Activated CD4-positive, alpha-beta T cell treated with anti-CD3 and anti-CD28 coated beads, Interleukin-2, amount 50 U/mL, for 1 hour (primary cell): ENCODE measurements at places on chromosomes 1 and 21.

DNA sequence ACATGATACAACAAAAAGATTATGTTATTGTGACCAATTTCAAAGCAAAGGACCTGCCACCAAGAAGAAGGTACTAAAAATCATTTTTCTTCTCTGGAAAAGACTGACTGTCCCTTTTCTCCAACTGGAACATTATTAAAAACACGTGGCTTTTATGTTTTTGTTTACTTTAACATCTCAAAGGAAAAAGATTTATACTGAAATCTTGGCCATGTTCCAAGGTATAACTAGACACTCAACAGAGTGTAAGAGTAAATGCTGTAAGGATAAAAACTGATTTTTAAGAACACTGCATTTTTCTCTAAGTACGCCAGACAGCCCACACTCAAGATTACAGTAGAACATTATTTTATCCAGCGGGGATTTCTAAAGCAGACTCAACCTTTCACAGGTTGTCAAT, 62.1 kb downstream of the BRWD1 start:
- no peak for DNase-seq

- no peak for DNase-seq
These were observed 73.5 kb downstream of the CHODL start for GRCh38 chr21:18318156-18318555.

- DNase-seq = no peak
These were observed 9.3 kb downstream of the RAB4A start for GRCh38 chr1:229280037-229280828.

- no peak for DNase-seq
These were observed 316.5 kb upstream of the USP24 start for GRCh38 chr1:55531644-55532043.

DNA sequence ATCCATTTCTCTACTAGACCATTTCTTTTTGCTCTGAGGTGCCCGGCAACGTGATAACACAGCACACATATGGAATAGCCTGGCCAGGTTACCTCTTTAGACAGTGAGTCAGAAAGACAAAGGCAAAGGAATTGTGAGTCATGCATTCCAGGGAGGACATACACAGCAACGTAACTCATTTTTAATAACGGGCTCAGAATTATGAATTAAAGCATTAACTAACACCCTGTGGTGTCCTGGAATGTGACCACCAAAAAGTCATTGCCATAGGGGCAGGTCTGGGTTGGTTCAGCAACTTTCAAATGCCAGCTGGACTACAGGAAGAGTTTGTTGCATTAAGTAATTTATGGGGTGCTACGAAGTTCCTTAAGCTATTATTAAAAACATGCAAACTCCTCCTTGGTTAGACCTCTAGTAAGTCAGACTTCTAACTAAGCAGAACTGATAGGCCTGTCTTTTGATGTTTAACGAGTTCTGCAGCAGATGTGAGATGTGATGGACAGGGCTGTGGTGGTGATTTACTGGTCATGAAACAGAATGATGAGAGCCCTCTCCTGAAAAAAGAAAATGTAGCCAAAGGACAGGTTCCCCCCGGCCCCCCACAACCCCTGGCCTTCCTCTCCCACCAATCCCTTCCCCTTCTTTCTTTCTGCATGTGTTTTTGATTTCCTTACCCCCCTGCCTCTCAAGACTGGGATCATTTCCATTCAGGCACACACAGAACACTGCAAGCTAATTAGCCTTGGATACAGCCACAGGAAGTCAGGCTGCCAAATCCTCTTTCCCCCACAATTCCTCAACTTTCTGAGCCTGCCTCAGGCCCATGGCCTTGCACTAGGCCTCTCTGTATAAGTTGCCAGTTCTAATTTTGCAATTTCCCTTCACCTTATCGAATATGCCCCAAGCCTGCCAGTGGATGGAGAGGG, 88.9 kb upstream of the HAO2 start:
- DNase-seq = no peak

- no peak for DNase-seq
These were observed 35.5 kb upstream of the DENND1B start for GRCh38 chr1:197810812-197811211.

DNA sequence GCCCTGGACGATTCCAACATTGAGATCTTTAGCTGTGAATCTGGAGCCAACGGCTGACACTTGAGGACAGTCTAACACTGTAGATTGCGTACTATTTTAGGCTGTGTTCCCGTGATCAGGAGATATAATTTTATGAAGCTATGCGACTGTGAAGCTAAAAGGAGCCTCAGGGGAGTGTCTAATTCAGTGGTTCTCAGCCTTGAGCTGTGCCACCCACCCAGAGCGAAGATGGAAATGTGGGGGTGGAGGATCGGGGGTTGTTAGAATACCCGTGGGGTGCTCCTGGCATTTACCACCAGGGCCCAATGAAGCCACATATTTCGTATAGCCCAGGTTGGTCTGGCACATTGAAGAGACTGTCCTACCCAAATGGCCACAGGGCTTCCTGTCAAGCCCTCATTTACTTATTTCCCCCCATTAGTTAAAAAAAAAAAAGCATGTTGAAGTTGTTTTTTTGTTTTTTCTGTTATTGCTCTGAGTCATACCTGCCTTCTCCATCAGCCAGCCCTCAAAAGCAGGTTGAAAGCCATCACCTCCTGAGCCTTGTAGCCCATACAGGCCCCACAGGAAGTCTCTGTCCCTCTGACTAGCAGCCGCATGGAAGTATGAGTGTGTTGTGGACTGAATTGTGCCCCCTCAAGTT, 141.7 kb downstream of the GALNT2 start:
- no peak for DNase-seq

- no peak for DNase-seq
These were observed 128.4 kb downstream of the S1PR1 start for GRCh38 chr1:101365186-101365585.

- DNase-seq = no peak
These were observed 149.1 kb downstream of the OLFM3 start for GRCh38 chr1:101847626-101848025.

DNA sequence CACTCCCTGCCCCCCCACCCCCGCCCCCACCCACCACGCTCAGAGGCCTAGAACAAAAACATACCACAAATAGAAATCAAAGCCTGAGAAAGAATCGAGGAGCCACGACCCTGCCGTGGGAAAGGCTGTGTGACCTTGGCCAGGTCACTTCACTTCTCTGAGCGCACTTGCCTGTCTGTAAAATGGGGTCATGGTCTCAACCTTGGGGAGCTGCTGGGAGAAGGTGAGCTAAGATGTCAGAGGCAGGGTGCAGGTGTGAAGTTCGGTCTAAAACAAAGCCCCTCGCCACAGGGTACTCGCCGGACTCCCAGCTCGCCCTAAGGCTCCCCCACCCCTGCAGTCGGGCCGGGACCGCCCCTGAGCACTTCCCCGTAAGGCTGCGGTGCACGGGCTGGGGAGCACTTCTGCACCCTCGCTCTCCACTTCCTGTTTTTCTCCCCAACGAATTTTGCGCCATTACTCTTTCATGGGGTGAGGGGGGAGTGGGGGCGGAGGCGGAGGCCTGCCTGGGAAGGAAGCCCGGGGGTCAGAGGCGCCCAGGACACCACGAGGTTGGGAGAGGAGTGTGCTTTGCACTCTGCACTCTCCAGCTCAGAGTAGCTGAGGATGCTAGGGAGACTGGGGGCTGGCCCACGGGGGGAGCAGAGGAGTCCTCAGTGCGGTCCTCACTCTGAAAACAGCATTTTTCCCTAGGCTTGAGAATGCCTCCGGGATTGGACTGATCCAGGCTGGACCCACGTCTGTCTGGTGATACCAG, 21.9 kb upstream of the PIK3CD start:
- peak; percentile 62 for DNase-seq

DNA sequence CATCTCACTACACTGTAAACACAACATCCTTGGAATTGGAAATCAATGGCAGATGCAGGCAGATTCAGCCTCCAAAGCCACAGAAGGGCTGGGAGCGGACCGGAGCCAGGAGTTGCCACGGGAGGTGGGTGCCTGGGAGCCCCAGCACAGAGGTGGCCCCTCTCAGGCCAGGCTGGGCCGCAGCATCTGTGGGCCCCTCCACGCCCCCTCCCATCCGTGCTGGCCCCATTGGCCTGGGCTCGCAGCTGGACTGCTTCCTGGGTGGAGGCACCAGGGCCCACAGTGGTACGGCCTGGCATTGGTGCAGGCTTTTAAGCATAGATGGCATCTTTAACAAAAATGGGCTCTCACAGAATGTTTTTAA, 64.2 kb downstream of the SLX9 start:
- DNase-seq = no peak

- DNase-seq = no peak
These were observed 115.8 kb upstream of the ZRANB2 start for GRCh38 chr1:71196685-71197084.

GRCh38 chr1:63774617-63775417, 1.0 kb downstream of the ROR1 start:
- DNase-seq = no peak

GRCh38 chr1:204075139-204075521, 2.2 kb downstream of the SOX13 start:
- no peak for DNase-seq

- no peak for DNase-seq
These were observed 22.6 kb downstream of the C1orf116 start for GRCh38 chr1:207009945-207010344.

DNA sequence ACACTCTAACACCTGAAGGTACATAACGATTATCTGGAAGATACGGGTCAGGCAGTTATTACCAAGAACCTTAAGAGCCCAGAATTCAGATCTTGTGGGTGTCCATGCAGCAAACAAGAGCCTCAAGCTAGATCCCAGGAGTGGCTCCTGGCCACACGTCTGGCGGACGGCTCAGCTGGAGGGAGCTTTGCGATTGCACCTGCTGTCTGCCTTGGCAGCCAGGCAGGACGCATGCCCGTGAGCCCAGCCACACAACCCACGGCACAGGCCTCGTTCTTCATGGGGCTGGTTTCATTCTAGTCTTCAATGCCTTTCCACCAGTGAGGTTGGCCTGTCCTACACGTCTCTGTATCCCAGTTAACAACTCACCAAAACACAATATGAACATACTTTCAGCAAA, 5.7 kb downstream of the CCNL2 start:
- DNase-seq = no peak

DNA sequence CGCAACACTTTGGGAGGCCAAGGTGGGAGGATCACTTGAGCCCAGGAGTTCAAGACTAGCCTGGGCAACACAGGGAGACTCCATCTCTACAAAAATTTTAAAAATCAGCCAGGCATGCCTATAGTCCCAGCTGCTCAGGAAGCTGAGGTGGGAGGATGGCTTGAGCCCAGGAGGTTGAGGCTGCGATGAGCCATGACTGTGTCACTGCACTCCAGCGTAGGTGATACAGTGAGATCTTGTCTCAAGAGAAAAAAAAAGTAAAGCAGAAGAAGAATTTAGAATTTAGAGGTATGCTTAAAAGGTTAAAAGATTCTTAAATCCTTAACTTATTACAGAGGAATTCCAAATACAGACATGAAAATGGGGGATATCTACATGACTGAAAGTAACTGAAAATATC, 79.5 kb downstream of the SMYD3 start:
- no peak for DNase-seq

DNA sequence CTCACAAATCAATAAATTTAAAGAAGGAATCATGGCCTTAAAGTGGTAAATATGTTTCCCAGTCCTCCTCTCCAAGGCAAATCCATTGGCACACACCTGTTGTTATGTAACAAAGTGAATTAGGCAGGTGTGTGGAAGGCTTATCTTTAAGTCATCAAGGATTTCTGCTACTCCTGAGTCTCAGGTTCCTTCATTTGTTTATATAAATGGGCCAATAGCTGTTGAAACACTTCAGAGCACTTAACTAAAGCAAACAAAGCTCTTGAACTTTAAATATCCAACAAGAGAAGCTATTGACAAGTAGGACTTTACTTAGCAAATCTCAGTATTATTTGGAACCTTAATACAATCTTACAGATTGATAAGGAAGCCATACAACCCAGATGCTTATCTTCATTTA, 99.3 kb upstream of the ESRRG start:
- DNase-seq = no peak

GRCh38 chr1:179953974-179954492, 577 bp upstream of the CEP350 start:
- peak; percentile 24 for DNase-seq

- no peak for DNase-seq
These were observed 43.0 kb upstream of the RXRG start for GRCh38 chr1:165487921-165488320.

DNA sequence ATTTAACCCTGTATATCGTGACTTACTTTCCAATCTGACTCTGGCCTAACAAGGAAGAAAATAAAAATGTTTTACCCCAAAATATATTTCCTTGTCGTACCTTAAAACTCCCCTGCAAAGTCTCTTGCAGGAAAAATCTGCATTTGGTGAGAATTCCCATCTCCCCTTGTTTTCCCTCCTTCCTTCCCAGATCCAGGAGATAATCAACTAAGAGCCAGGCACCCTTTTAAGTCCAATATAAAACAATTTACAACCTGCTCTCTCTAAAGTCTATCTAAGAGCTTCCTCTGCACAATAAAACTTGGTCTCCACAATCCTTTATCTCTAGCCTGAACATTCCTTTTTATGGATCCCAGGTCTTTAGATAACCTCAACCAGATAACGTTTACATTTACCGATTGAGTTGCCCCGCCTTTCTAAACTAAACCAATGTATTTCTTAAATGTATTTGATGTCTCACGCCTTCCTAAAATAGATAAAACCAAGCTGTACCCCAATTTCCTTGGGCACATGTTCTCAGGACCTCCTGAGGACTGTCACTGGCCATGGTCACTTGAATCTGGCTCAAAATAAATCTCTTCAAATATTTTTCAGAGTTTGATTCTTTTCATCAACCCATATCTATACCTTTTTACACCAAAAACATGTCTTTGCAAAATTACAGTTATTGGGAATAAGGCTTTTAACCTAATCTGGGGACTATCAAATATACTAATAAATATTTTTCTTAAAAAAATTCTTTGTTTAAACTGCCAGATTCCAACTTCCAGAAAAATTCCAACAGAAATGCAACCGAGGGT, 993 bp downstream of the DDX59 start:
- no peak for DNase-seq

DNA sequence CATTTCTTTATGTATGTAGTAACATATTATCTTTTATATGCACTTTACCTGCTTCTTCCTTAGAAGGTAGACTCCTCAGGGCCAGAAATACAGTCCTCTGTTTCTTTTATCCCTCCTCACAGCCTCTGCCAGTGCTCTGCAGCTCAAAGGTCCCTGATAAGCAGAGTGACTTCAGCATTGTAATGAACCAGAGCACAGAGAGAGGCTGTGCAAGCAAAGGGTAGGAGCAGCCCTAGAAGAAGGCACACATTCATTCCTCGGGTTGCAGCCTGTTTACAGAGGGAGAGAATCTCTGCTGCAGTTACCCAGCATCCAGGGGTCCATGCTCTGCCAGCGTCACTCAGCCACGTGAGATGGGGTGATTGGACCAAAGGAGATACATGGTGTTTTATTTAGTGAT, 101.1 kb downstream of the RHOU start:
- DNase-seq = no peak
